GDM1 (cell line): ENCODE measurements at places on chromosomes 4 and X.

DNA sequence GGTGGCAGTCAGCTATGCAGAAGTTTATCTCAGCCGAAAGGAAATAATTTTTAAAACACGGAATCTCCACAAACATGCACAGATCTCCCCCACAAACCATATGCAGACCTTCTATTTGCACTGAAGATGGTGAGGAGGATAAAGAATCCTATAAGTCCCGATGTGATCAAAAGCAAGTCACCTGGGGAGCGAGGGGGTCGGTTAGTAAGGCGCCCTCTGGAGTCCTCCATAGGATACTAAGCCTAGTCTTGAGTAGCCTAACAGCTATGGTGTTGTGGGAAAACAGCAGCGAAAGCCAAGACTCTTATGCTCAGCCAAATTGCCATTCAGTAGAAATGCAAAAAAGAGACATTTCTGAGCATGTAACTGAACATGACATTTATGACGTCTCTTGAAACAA lies 210.9 kb downstream of the FRMPD4 start:
- no peak for DNase-seq

DNA sequence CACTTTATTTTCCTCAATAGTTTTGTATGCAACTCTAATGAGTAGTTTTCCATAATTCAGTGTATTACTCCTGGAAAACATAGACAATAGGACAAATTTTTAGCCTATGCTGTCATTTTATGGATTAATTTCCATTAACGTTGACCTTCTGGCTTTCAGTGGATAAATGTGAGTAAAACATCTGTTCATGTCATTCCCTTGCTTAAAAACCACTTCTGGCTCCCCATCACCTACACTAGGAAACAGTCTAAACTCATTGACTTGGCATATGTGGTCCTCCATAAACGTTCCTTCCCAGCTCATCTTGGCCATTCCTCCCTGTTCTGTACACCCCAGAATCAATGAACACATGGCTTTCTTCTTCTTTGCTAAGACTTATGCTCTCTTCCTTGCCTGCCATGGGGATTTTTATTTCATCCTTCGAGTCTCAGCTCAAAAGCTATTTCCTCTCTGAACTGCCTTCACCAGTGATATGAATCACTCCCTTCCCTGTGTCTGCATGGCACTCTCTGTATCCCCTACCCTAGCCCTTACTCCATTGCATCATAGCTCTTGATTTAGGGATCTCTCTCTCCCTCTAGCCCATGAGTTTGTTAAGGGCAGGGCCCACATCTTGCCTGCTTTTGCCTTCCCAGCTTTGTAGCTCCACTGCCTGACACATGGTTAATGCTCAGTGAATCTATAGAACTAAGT lies 34.8 kb downstream of the DOCK11 start:
- DNase-seq: no peak

DNA sequence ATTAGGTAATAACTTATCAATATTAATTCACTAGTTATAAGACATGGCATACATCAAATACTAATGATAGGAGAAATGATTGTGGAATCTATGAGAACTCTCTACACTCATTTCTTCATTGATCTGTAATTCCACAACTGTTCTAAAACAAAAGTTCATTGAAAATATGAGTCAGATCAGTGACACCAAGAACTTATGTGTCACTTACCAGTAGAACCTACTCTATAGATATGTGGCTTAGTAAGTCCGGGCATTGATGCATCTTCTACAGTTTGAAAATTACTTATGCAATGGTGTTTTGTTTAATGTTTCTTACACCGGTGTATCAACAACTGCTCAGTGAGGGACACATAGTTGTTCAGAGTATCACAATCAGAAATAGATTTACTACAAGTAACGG lies 520.3 kb downstream of the ARAP2 start:
- DNase-seq: no peak

DNA sequence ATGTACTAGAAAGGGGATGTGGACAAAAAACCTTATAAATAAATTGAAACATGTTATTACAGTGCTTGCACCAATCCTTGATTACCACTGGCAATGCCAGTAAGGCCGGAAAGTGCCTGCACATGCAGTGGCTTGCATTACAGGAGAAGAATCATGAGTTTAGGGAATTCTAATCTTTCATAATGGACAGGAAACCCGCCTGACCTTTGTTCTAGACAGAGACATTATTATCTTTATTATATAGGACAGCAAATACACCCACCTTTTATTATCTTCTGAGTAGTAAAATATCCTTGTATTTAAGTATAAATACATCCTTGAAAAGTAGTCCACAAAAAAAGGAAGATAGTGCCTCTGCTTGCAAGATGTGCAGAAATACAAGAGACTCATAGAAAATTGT lies 379.9 kb upstream of the LCORL start:
- DNase-seq: no peak

- no peak for DNase-seq
Observed at GRCh38 chrX:116230130-116230898, 59.8 kb downstream of the AGTR2 start.

DNA sequence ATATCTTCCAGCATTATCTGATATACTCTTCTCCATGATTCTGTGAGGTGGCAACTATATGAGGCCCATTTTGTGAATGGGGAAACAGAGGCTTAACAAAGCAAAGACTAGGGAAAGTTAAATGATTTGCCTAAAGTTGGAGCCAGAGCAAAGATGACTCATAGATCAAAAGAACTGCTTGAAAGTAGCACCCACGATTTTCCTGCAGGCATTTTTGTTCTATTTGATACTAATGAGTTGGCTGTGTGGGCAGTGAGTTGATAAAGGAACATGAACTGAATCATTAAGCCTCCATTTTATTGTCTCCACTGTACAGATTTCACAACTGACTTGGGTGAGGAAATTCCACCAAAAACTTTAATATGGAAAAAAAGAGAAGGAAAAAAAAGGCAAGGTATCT lies 138.9 kb upstream of the IGFBP7 start:
- DNase-seq: no peak

DNA sequence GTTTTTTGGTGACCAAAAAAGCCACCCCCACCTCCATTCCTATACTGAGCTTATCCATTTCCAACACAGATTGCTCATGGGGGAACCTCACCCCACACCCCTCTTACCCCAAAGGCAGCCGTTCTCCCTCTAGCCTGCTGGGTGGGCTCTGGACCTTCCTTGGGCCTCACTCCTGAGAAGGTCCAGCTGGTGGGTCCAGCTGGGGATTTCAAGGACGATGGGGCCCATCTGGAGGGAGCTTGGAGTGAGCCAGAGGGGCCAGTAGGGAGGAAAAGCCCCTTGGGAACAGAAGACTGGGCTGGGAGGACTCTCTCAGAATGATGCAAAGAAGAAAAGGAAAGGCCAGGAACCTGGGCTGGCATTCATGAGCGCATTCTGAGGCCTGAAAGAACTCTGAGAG lies 42.0 kb upstream of the PJA1 start:
- no peak for DNase-seq

GRCh38 chr4:12393631-12394262 lies 965.1 kb upstream of the HS3ST1 start:
- no peak for DNase-seq

DNA sequence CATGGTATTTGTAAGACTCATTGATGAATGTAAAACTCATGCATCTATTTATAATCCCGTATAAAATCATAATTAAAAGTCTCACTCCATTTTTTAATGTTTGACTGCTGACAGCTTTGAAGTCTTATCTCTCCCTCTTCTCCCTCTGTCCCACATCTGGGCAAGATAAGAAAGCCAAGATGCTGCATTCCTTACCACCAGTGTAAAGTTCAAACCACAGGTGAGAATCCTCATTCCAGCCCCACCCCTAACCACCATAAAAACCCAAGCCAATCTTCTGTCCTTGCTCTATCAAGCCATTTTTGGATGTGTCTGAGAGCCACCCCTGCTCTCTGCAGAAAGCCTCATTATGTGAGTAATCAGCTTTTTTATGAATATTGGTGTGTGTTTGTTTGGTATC lies 59.3 kb upstream of the MAGED1 start:
- DNase-seq: no peak

DNA sequence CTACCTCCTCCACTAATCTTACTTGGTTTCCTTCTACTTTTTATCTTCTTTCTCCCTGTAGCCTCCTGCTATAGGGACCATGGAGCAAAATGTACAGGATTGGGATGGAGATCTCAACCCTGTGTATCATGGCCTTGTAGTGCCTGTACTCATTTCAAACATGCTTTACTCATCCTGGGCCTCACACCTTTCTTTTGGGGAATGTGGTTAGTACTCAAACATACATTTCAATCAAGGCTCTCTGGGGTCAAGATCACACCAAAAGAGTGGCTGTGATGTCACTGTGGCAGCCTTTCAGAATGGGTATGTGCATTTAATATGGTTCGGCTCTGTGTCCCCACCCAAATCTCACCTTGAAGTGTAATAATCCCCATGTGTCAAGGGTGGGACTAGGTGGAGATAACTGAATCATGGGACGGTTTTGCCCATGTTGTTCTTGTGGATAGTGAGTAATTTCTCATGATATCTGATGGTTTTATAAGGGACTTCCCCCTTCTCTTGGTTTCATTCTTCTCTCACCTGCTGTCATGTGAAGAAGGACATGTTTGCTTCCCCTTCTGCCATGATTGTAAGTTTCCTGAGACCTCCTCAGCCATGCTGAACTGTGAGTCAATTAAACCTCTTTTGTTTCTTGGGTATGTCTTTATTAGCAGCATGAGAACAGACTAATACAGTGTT lies 205.1 kb downstream of the RASL11B start:
- DNase-seq: no peak

DNA sequence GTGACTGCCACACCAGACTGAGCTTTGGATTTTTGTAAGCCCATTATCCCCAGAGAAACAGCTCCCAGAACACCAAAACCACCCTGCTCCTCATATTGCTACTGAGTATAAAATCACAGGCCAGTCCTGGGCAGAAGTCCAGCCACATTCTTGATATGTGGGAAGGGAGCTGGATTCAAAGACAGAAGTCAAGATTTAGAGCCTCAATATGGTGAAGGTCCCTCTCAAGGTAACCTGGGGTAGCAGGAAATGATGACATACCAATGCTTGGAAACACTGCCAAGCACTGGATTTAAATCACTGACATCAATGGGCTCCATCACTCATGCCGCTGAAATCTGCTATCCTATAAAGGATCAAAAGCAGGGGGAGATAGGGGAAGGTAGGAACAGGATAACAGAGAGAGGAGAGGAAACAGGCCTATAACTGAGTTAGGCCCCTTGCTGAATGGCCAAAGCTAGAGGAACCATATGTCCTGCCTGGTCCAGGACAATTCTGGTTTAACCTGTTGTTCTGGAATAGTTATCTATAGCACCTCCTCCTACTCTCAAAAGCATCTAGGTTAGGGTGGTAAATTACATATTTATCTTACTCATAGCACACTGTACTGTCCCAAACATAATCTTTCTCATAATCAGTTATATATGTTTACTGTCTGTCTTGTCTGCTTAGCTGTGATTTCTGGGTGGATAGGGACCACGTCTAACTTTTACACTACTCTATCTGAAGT lies 83.7 kb upstream of the NHS start:
- DNase-seq: no peak

DNA sequence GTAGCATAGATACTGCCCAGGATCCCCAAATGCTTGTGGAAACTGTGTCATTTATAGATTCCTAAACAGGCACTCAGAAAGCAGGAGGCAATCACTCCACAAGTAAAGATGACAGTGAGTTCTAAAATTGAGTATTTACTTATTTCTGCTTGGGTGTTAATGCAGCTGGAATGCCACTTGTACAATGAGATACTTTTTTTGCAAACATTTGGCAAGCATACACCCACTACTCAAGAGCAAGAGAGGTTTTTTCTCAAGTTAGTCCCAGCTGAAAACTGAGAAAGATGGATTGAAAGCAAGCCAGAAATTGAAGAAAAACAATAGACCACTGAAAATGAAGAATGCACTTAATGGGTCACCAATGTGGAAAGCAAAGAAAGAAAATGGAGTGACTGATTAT lies 22.5 kb downstream of the GABRA3 start:
- DNase-seq: no peak

DNA sequence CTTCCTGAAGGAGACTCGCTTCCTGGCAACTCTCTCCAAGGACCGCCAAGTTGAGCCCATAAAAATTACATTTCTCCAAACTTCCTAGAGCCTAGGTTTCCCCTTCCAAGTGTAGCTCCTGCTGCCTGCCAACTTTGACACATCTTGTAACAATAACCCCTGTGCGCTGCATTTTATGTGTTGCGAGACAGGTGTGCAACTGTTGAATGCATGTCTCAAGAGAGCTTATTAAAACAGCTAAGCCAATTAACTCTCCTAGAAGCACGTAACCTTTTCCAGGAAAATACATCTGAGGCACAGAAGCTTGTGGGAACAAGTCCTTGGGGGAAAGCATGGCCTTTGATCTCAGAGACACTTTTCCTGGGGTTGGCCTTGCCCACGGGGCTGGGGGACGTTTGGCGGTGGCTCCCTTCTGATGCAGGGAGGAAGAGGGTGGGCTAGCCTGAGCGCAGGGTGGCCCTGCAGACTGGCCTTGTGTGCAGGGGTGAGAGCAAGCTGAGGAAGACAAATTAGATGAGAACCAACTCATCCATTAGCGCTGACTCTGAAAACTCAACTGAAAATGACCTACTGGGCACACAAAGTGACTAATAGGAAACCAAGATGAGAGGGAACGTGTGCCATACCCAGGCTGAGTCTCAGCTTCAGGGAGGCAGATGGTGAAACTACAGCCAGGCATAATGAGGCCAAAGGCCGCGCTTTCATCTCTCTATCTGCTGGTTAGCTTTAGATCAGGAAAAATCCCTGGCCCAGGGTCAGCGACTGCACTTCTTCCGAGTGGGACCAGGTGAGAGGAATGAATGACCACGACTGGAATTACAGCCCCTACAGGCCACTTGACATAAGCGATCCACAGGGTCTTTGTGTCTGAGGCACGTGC lies 75.3 kb downstream of the ENPP6 start:
- DNase-seq: no peak

- DNase-seq: no peak
Observed at GRCh38 chr4:184420881-184421416, 53.4 kb downstream of the IRF2 start.

GRCh38 chr4:37002625-37003024 lies 241.9 kb upstream of the NWD2 start:
- DNase-seq: no peak

DNA sequence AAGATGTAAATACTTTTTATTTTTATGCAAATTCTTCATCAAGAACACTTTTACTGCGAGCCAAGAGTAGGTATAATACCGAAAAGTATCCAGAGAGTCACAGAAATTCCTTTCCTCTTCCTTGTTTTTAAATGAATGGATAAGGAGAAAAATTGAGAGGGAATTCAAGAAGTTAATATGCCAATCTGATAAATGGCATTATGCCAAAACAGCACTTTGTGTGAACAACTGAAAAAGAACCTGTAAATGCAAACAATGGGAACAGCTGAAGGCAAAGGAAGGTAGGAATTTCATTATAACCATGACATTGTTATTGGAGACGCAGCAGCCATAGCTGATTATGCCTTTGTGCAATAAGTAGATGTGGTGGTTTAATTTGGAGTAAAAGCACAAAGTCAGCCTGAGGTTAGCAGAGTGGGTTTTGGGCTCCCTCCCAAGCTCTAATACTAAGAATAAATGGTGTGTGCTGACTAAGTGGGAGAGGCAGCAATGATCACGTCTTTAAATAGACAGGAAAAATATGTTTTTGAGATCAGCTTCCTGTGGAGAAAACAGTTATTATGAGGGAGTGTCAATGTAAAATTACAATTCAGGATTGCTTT lies 209.8 kb upstream of the NDST4 start:
- DNase-seq: peak; percentile 69
